ENCODE measurements at places on chromosomes 6 and 20.

DNA sequence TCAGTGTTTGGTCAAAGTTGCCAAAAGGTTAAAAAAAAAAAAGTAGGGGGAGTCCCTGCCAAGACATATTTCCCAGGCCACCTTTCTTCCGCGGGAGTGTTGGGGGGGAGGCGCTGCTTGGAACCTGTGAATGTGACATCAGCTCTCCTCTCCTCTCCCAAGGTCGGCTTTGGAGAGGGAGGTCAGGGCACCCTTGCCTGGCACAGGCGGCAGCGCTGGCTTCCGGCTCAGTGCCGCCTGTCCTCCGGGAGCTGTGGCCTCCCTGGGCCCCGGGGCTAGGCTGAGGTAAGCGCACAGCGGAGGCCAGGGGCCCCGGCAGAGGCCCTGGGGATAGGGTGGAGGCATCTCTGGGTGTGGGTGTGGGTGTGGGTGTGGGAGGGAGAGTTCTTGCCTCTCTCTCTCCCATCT, 1.9 kb upstream of the EDN1 start:
- no peak for DNase-seq

DNA sequence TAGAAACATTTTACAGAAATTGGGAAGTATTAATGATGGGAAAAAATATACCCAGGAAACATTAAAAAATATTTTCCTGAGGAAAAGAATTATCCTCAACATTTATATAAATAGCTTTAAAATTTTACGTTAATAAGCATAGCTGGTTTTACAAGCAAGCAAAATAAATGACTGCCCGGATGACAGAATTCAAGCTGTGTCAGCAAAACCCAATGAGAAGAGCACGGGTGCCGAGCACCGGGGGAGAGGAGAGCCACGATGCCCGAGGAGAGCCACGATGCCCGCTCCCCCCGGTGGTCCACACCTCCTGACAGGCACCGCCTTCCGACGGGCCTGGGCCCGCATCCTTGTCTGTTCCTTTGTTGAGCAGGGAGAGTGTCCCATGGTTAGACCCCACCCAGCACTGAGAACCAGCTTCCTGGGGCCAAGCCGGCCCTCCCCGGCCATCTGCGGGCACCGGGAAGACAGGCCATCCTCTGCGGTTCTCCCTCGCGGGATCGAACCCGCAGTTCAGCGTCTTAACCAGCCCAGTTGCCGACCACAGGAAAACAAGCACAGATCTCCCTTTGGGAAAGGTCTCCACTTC, 63.3 kb upstream of the PDE10A start:
- DNase-seq: no peak

- no peak for DNase-seq
Observed at GRCh38 chr6:75201901-75202672, 3.8 kb downstream of the COL12A1 start.

GRCh38 chr6:109165392-109165974, 70.2 kb downstream of the CEP57L1 start:
- DNase-seq: no peak

DNA sequence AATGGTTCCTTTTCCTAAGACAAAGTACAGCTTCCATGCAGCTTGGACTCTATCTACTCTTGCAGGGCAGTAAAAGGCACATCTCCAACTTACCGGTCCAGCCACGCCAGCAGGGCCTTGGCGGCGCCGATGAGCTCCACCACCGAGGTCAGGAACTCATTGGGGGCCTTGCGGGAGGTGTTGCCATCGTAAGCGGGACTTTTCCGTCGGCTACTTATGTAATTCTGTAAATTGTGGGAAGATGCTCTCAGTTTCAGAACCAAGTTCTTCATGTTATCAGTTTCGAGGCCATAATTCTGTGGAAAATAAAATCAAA, 68.5 kb downstream of the CNKSR3 start:
- DNase-seq: no peak

DNA sequence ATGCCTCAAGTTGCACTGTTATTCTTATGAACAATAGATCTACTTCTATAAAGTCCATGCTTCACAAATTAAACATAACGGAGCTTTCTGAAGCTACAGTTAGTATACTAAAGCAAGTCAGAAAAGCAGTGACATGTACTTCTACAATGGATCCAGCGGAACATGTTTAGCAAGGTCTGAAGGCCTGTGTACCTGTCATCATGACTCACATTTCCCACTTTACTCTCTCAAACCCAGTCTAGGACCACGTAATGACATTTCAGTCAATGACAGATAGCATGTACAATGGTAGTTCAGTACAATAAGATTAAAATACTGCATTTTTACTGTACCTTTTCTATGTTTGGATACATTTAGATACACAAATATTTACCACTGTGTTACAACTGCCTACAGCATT, 132.1 kb downstream of the MMS22L start:
- no peak for DNase-seq

DNA sequence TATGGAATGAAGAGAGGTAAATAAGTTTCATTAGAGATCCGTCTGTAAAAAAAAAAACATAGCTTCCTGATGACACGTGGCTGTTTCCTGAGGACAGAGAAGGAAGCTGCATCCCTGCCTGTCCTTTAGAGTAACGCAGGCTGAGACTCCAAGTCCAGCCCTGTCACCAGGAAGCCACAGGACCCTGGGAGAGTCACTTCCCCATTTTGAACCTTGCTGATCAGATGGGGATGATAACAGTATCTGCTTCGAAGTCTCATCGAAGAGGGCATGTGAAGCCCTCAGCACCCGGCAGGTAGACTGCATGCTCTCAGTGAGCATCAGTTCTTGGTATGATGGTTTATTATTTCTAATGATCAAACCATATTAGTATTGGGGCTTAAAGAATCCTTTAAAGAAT, 139.1 kb upstream of the KCNG1 start:
- DNase-seq: no peak

- no peak for DNase-seq
Observed at GRCh38 chr20:33624399-33624798, 37.7 kb upstream of the C20orf144 start.

- no peak for DNase-seq
Observed at GRCh38 chr20:33400812-33401183, 521 bp downstream of the CDK5RAP1 start.

- no peak for DNase-seq
Observed at GRCh38 chr6:19478992-19479391, 358.2 kb upstream of the ID4 start.

DNA sequence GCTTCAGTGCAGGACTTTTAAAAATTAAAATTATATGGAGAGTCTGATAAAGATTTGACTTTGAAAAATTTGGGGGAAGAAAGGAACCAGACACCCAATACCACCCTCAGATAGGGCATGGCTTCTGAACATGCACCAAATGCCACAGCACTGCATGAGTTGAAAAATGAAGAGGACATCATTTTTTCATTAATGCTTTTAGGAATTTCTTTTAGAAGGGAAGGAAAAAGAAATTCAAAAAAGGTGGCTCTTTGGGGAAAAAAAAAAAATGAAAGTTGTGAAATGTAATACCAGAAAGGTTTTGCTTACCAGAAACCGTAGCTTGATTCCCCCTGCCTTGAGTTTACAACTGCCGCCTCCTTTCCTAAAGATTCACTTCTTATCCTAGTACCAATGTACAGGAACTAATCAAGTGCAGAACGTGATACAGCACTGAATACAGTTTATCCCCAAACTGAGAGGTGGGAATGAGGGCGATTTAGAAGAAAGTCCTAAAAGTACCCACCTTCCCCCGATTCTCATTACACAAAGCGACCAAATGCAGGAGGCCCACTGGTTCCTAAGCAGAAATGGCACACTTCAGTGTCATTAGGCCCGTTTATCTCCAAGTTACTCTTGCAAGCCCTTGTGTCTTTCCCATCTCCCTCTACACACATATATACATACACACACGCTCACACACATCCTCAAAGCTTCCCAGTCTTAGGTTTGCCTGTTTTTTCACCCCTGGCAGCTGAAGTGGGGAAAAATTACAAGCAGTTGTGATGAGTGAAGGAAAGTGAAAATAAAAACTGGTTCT, 2.8 kb downstream of the PPP1R10 start:
- DNase-seq: no peak

DNA sequence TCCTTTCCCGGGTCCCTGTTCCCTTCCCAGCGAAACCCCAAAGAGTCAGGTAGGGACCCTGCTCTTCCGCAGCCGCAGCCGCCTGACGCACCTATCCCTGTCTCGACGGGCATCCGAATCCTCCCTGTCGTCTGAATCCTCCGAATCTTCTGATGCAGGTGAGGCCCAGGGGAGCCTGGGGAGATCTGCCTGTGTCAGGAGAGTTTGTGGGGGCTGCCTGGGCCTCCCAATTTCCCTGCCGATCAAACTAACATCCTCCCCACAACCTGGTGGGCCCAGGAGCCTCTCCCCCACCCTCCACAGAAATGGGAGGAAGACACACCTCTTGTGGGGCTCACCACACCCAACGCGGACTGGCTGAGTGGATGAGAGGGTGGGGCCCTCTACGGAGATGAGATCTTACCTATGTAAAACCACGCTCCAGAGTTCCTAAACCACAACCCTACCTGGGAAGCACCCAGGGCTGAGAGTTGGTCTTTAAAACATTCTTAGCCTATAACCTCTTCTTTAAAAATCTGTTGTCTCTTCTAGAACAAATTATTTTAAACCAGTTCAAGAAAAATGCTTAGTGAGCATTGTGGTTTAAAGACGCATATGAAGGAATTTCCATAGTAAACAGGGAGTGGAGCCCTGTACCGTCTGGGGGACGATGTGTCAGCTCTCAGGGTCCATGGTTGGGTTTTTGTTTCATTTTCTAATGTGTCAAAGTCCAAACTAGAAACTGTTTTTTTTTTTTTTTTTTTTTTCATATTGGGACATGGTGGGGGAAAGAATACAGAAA, 1.7 kb downstream of the CDC25B start:
- DNase-seq: no peak

DNA sequence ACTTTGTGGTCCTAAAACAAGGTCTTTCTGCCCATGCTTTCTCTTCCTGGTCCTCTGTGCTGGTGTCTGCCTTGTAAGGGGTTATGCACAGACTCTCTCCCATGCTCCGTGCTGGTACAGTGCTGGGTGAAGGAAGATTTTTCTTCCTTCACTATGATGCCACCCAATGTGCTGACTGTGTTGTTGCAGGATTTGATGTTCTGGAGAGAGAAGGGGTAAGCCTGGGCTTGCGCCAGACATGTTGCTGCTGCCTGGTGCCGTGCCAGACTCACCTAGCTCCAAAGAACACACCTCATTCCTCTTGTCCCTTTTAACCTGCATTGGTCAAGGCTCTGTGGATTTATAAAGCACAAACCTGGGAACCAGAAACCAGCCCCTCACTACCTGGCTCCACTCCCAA, 28.4 kb upstream of the ARMH2 start:
- DNase-seq: no peak

GRCh38 chr6:54892831-54893230, 46.3 kb downstream of the FAM83B start:
- DNase-seq: no peak

DNA sequence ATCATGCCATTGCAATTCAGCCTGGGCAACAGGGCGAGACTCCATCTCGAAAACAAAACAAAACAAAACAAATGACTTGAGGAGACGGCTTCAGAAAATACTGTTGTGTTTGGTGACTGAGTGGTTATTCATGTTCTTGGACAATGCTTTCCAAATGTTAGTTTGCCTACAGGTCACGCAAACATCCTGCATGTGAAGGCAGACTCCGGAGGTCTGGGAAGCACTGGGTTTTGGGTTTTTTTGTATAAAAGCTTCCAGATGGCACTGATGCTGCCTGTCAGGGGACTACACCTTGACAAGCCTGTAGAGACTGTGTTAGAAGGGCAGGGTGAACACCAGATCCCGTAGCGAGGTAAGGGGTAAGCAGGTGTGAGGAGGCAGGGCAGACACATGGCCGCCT, 81.7 kb downstream of the THBS2 start:
- DNase-seq: no peak

GRCh38 chr6:56742122-56742791, 99.6 kb upstream of the DST start:
- DNase-seq: no peak

- no peak for DNase-seq
Observed at GRCh38 chr20:46007671-46008070, 1.0 kb upstream of the MMP9 start.

DNA sequence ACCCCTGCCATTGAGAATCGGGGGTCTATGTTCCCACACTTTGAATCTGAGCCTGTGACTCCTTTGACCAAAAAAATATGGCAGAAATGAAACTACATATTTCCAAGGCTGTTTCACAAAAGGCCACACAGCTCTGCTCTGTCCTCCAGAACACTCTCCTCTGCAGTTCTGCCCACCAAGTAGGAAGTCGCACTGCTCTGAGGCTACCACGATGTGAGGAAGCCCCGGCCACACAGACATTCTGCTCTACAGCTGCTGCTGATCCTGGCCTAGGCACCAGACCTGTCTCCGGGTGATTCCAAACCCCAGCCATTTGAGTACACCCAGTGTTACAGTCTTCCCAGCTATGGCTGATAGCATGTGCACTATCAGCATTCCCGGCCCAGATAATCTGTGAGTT, 85.1 kb downstream of the LYRM4 start:
- no peak for DNase-seq

DNA sequence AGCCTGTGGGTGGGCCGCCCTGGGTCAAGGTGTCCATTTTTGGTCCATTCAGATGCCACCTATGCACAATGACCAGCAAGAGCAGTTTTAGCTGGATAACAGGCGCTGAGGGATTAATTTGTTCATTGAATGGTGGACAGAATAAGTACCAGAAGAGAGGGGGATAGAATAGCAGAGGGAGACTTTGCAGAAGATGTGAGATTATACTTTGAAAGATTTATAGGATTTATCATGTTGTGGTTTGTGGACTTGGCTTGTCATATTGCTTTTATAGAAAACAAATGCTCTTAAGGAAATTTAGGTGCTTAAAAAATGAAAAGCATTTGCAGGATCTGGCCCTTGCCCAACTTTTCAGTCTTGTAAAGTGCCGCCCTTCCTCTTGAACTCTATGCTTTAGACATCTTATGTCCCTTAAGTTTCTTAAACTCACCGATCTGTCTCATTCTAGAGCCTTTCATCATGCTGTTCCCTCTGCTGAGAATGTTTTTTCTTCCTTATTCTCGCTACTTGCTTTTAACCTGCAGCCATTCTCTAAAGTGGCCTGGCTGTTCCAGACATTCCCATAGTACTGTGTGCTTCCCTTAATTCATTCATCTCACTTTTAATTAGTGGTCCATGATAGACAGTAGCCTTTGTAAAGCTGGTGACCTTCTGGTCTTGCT, 42.5 kb downstream of the CD109 start:
- no peak for DNase-seq

DNA sequence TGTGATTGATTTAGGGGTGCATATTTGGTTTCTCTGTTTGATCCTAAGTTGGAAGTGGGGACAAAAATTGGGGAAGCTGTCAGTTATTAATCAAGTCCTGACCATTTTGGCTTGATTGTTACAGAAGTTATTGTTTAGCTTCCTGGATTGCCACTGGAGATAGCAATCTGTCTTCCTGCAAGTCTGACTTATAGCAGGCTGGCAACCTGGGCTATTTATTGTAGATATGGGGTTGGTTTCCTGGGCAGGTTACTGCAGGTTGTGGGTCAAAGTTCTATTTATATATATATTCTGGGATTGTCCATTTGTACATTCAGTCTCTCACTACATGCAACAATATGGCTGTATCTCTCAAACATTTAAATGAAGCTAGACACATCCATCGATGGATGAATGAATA, 17.8 kb downstream of the KCNS1 start:
- no peak for DNase-seq

GRCh38 chr6:109315341-109316110, 66.7 kb downstream of the CD164 start:
- no peak for DNase-seq
